ENCODE measurements at places on chromosomes 11 and 22.

GRCh38 chr11:44326615-44327475 lies 16.9 kb upstream of the ALX4 start:
- no peak for DNase-seq

DNA sequence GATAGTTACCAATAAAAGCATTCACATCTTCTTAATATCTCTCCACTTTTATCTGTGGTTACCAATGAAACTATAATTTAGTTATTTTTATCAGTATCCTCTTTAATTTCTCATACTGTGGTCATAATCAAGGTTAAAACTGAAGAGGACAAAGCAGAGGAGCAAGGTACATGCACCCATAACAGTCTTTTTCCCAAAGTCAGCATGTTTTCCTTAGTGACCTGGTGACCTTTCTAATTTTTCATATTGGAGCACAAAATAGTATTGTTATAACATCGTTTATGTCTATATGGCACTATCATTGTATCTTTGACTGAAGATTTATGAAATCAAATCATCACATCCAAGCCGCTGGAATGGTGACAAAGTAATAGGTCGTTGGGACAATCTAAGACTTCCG lies 51.5 kb upstream of the CHORDC1 start:
- DNase-seq = no peak

GRCh38 chr11:19107125-19107524 lies 9.8 kb upstream of the ZDHHC13 start:
- no peak for DNase-seq

- no peak for DNase-seq
These were observed 38.1 kb upstream of the CARD18 start for GRCh38 chr11:105177658-105178057.

- no peak for DNase-seq
These were observed 364.0 kb downstream of the MN1 start for GRCh38 chr22:27437570-27437969.

DNA sequence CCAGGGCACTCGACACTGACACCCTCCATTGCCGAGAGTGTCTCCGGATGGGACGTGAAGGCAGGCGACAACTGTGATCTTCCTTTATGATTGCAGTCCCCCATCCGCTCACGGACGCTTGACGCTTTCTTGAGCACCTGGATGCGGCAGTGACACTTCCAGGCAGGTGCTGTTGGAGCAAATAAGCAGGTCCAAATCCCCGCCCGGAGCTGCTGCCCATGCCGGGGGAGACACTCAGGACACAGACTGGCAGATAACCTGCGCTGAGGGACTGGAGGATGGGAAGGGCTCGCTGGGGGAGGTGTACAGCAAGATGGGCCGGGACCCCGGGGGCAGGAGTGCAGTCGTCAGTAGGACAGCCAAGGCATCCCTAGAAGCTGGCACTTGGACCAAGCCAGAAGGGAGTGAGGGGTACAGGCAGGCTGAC lies 1403.5 kb downstream of the BRD1 start:
- no peak for DNase-seq

GRCh38 chr11:120024046-120024445 lies 113.9 kb downstream of the TRIM29 start:
- no peak for DNase-seq

DNA sequence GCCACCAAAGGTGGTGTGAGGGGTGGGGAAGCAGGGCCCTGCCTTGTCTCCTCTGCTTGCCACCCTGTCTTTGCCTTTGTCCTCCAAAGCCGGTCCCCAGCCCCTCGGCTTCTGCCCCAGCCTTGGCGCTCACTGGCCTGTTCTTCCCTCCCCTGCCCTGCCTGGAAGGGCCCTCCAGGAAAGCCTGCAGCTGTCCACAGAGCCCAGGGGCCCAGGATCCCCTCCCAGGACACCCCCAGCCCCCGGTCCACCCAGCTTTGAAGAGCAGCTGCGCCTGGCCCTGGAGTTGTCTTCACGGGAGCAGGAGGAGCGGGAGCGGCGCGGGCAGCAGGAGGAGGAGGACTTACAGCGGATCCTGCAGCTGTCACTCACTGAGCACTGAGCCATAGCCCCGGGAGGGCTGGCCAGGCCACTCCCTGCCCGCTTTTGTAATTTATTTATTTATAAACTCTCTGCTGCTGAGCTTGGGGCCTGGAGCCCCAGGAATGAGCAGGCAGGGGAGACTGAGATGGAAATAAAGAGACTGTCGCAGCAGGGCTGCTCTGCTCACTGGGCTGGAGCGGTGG lies 1.3 kb upstream of the SSH3 start:
- no peak for DNase-seq

Measured in esophagus squamous epithelium (tissue), 5 donors.